Thymus (tissue), 14 donors: ENCODE measurements at places on chromosomes 1 and 21. TPM values are rescaled to one million over a fixed set of nuclear protein-coding genes. Genes with fewer than 3 reads are reported as not detected.

The LMX1A gene
- 0.11 TPM for polyA plus RNA-seq

The USH2A gene
- polyA plus RNA-seq: 0.14 TPM

GRCh38 chr1:43563876-43564539 lies 33.3 kb downstream of the PTPRF start:
- no peak for DNase-seq

DNA sequence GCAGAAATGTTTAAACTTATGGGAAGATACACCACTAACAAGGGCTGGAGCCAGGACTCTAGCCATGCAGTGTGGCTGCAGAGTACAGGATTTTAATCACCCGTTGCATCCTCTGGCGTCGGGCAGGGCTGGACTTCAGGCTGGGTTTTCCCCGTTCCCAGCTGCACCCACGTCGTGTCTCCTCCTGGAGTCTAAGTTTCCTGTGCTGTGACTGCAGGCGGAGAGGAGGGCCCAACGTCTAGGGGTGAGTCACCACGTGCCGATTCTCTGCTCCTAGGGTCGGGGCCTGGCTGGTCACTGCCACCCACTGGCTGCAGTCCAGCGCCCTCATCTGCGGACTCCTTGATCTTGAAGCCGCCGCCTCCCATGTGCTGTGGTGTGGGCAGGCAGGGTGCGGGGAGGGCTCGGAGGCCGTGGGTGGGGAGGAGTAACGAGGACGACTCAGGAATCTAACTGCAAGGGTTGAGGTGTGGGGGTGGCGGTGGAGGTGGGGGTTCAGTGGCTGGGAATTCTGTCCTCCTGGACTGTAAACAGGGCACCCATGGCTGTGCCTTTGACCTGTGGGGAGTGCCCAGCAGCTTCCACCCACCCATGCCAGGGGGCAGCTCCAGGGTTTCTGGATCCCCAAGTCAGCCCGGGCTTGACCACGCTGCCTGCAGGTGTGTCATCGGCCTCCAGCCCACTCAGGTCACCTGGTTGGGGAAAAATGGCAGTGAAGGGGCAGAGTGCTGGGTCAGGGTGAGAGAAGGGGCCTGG lies 77.8 kb downstream of the ALPL start:
- no peak for DNase-seq

DNA sequence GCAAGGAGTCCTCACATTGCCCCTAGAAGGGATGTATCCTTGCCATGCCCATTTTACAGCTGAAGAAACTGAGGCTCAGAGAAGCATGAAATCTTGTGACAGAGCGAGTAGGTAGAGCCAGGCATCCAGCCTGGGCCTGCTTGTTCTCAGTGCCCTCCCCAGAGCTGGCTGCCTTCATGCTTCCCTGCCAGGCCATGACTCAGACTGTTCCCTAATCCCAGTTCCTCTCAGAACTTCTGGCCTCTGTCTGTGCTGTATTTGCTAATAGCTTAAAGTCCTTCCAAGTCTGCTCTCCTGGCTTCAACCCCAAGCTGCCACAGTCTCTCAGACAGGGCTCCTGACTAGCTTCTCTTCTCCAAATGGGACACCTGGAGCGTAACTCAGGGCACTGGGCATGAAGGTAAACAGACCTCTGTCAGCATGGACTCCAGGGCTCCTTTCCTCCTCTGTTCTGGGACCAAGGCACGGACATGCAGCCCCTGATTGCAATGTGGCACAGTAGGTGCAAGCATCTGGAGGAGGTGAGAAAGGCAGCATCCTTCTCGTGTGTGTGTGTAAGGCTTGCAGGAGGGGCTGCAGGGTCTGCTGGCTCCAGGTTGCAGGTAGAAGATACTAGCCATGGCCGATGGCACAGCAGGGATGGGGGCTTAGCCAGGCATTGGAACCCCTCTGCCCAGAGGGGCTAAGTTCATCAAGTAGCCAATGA lies 122.7 kb downstream of the HMGB4 start:
- DNase-seq: no peak

GRCh38 chr1:192604979-192605620 lies 29.5 kb downstream of the RGS1 start:
- DNase-seq: no peak

DNA sequence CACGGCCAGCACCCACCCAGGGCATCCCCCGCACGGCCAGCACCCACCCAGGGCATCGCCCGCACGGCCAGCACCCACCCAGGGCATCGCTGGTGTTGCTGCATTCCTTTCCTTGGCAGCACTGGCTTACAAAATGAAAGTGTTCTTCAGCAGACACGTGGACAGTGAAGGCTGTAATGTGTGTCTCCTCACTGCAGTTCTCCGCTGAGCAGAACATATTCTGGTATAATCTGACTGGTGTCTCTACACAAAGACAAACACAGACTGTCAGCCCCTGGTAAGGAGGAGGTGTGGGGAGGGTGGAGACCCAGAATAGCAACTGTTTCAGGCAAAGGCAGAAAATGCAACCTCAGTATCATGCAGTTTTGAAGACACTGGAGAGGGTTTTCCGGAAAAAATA lies 7.3 kb downstream of the LYPD8 start:
- no peak for DNase-seq

- DNase-seq: no peak
These were observed 145.4 kb downstream of the GREM2 start for GRCh38 chr1:240466509-240466908.

DNA sequence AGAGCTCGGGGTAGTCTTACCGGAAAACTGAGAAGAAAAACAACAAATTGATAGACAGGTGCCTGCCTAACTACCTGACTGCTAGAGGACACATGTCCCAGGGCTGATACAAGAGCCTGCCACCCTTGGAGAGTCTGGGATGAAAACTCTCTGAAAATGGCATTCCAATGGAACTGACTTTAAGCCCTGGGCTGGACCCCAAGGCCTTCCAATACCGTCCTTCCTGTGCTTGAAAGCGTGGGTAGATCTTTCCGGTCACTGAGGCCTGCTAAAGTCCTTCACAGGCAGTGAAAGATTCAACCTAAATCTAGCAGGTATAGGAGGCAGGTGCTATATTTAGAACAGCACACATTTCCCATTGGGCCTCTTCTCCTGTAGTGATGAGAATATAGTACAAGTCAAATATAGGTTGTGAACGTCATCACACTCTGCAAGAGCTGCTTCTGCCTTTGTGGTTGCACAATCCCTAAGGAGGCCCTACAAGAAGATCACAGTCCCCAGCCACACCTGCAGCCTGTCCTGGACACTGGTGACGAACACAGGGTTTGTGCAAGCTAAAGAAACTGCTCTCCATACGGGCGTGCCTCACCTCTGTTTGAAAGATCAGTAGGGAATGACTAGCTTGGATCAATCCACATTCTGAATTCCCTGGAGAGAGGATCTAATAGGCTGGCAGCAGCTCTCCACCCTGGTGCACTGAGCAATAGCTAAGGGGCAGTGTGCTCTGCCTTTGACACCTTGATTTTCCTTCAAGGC lies 876 bp upstream of the CHML start:
- no peak for DNase-seq

DNA sequence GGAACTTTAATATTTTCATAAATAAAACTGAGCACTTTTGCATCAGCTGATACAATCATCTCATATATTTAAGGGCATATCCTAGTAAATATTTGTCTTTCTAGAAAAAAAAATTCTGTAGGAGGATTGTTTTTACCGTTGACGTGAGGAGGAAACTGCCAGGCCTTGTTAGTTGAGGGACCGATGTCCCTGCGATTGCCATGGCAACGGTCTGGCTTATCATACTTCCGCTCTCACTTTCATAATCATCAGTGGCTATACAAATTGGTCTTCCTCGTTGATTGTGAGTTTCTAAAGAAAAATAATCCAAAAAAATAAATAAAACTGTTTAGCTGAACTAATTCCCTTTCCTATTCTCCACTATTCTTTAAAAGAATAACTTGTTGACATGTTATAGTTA lies 69.3 kb upstream of the ANGPTL3 start:
- DNase-seq: no peak
